ENCODE measurements at places on chromosomes 7 and 10. TPM values are rescaled to one million over a fixed set of nuclear protein-coding genes. Genes with fewer than 3 reads are reported as not detected.

CCDC136 gene
- total RNA-seq = 7.7 TPM

GRCh38 chr7:41319581-41319980, 383.3 kb downstream of the INHBA start:
- no peak for DNase-seq

MYO1G gene
- total RNA-seq = 0.34 TPM

EPDR1 gene
- 75.9 TPM for total RNA-seq

GRCh38 chr7:21371360-21371759, 56.5 kb upstream of the SP4 start:
- no peak for DNase-seq

POMZP3 gene
- 4.4 TPM for total RNA-seq

CYP2C18 gene
- total RNA-seq = not detected

ZNF736 gene
- total RNA-seq = 8.9 TPM

- DNase-seq = no peak
Measured at GRCh38 chr7:1301882-1302251, 69.2 kb downstream of the UNCX start.

KMT2E gene
- total RNA-seq = 66.7 TPM

CDK14 gene
- 14.1 TPM for total RNA-seq

OR6B1 gene
- total RNA-seq = not detected

- DNase-seq = no peak
Measured at GRCh38 chr10:133325440-133326222, 11.1 kb downstream of the CALY start.

DNA sequence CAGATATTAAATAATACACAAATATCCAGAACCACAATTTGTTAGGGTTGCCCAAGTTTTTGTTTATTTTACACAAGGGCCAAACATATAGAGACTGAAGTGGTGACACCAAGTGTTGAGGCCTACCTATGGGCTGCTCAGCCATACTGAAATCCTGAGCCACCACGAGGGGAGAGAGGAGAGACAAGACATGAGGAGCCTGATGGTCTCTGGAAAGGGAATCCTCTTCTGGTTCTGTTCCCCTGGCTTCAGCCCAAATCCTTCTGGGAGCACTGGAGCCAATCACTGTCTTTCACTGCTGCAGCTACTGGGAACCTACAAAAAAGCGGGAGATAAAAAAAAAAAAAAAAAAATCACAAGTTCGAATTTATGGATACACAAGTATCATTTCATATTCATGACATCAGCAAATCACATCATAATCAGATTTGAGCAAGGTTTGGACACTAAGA, 1.9 kb downstream of the SKIDA1 start:
- DNase-seq = peak; percentile 17

FAM131B gene
- total RNA-seq = 2.2 TPM

- DNase-seq = no peak
Measured at GRCh38 chr10:127215866-127216265, 19.5 kb upstream of the INSYN2A start.

DNA sequence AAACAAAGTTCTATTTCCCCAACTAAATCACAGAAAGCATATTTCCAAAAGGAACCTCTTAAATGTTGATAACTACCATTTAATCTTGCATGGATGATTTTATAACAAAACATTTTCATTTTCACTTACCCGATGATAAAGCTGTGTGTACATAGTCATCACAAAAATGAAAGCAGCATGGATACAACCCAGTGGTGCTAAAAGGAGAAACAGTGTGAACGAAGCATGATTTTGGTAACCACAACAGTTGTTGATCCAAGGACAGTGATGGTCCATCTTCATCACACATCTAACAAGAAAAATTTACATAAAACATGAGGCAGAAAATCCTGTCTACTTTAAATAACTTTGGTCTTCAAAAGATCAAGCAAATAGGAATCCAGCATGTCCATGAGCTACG, 4.7 kb downstream of the ZDHHC6 start:
- no peak for DNase-seq

DNA sequence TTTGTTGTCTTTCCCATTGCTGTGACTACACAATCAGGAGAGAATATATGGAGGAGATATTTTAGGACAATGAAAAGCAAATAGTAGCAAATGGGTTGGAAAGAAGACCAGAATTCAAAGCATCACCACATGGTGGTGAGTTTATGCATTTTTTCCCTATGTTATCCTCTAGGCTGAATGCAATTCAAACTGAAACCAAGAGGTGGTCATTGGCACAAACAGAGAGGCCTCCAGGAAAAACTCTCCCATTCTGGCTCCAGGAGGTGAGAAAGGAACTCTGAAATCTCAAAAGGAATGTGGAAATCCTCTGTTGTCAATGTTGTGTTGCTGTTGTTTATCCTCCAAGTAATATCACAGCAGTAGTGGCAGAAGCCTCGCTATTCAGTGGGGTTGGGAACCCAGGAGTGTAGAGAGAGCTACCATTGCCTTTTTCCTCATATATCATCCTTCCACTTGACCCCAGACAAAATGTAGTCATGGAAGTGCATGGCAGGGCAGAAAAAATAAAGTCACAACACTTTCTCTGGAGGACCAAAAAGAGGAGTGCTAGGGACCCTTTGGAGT, 819.1 kb downstream of the GRID1 start:
- DNase-seq = no peak

SPDYE6 gene
- total RNA-seq = not detected

DNA sequence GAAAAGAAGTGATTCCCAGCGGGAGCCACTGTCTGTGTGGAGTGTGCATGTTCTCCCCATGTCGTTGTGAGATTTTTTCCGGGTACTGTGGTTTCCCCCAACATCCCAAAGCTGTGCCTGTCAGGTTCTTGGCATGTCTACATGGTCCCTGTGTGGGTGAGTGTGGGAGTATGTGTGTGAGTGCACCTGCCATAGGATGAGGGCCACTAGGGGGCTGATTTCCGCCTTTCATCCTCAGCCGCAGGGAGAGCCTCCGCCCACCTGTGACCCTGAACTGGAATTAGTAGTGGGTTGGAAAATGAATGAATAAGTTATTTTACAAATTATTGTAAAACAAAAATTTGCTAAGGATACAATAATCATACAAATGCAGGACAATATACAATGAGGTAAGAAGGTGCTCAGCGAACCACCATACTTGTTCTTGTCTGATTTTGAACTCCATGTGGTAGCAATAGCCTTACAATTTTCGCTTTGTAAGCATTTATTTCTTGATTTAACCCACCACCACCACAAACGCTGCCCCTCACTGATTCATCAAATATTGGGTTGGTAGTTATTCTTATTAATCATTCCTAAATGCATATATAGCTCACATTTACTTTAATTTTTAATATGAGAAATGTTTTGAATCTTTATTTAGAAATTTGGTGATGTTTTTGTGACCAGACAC, 641.2 kb upstream of the VSTM2A start:
- no peak for DNase-seq

COPS6 gene
- total RNA-seq = 127 TPM

All from Daoy (cell line).